ENCODE measurements at places on chromosomes 5 and 9.

DNA sequence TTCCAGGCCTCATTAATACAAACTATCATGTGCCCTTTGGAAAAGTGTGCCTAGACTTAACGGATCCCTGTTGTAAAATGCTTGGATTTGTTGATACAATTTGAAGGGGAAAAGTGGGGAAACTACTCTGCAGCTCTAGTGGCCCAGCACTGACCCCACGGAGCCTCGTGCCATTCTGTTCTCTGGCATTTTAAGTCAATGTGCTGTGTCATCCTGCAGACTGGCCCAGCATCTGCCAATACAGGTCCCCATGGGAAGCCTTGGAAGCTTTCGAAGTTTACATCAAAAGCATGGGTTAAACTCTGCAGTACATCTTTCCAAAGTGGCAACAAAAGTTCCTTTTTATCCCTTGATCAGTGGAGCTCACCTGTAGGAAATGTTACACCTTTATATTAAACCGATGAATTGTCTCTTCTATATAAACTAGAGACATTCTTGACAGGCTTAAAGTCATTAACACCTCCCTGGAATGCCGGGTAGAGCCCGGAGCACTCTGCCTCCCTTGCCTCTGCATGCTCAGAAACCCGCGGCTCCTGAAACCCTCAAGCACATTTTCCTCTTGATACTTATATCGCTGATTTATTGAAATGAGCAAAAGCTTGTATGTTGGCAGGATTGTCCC is 596.0 kb upstream of the ADAMTS16 start:
- no peak for DNase-seq

DNA sequence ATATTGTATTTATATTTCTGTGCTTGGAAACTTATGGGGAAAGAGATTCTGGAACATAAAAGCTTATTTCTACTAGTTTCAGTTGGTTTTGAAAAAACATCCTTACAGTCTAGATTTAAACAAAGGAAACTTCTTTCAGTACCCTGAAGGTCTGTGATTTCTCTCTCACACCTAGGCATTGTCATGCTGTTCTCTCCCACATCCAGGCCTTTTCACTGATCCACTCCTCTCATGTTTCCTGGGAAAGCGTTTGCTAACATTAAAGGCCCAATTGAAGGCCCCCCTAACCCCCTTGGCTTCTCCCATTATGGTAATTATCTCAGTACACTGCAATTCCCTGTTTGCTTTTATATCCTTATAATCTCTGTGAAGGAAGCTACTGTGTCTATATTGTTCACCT is 856 bp upstream of the PCDHGA3 start:
- no peak for DNase-seq

- peak; percentile 74 for DNase-seq
These were observed 12.2 kb upstream of the OR13J1 start for GRCh38 chr9:35882263-35882848.

DNA sequence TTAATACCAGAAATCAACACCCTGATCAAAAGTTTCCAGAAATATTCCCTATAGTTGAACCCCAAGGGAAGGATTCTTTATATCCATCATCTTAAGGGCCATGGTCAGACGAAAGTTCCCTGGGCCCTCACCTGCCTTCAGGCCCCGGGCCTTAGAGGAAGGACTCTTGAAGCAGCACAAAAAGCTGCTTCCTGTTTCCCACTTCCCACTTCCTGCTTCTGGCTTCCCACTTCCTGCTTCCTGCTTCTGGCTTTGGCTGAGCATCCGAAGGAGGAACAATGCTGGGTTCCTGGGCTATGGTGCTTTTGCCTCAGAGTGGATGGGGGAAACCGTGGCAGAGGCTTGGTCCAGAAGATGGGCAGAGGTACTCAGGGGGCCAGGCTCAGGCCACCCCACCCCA is 25.8 kb upstream of the DAP start:
- DNase-seq, result no peak

GRCh38 chr9:106799152-106799551 is 63.8 kb upstream of the ZNF462 start:
- DNase-seq, result no peak

DNA sequence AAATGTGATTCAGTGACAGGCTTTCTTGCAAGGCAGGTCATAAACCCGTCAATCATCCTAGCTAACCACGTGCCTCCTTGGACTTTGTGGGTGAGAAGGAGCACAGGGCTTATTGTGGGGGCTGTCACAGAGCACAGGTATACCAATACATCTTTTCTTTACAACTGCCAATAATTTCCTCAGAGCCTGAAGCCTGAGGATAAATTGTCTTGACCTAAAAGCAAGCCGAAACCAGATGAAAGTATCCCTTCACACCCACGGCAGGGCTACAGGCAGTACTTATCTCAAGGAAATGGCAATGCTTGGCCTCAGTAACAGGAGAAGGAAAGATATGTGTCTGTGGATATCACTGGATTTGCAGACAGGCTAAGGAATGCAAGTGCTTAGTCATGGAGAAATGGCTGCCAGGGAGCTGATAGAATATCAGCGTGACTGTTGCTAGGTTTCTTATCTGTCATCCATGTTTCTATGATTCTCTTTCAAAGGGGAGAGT is 90.3 kb upstream of the ZNF366 start:
- DNase-seq, result no peak
